ENCODE measurements at places on chromosomes 12 and 14. TPM values are rescaled to one million over a fixed set of nuclear protein-coding genes. Genes with fewer than 3 reads are reported as not detected.

Gene SLC41A2
- 12.5 TPM for total RNA-seq

Gene PTPN21
- 7.6 TPM for total RNA-seq

Gene SPSB2
- total RNA-seq = 10.0 TPM

Gene TPH2
- total RNA-seq = not detected

Gene TRIM9
- total RNA-seq = 4.6 TPM

Gene HOXC13
- total RNA-seq = 3.8 TPM

Gene RHOJ
- total RNA-seq = not detected

DNA sequence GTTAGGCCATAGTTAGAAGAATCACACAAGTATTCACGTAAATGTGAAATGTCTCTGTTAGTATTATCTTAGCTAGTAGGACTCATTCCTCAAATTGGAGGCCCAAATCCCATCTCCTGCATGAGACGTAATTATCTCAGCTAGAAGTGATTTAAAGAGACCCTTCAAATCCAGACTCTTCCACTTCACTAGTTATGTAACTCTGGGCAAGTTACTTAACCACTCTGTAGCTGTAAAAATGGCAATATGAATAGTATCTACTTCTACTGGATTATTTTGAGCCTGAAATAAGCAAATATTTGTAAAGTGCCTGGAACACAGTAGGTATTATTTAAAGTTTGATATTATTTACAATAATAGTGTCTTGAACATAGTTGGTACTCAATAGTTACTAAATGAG is 28.4 kb upstream of the CDKL1 start:
- no peak for DNase-seq

GRCh38 chr14:36091096-36091495 is 85.4 kb downstream of the PTCSC3 start:
- DNase-seq = peak; percentile 19

DNA sequence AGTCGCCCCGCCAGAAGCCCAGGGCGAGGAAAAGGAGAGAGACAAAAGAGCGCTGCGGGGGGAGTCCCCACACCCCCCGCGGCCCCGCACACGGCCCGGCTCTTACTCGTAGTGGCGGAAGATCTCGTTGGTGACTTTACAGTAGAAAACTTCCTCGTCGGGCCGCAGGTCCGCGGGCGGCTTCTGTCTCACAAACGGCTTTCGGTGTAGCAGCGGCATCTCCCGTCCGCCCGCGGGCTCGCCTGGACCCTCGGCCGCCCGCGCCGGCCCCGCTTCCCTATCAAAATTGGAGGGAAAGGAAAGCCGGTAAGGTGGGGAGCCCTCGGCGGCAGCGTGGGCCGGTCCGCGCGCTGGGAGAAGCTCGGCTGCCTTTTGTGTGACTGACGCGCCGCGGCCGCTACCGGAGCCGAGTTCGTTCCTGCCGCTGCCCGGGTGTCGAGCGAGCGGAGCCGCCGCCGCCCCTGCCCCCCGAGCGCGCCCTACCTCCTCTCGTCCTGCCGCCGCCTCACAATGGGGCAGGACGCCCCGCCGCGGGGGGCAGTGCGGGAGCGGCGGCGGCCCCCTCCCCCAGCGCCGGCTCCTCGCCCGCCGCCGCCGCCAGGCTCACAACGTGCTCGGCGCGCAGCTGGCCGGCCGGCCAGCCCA is 652 bp downstream of the BAZ1A start:
- no peak for DNase-seq

- no peak for DNase-seq
These were observed 2.4 kb upstream of the WIF1 start for GRCh38 chr12:65123435-65124063.

DNA sequence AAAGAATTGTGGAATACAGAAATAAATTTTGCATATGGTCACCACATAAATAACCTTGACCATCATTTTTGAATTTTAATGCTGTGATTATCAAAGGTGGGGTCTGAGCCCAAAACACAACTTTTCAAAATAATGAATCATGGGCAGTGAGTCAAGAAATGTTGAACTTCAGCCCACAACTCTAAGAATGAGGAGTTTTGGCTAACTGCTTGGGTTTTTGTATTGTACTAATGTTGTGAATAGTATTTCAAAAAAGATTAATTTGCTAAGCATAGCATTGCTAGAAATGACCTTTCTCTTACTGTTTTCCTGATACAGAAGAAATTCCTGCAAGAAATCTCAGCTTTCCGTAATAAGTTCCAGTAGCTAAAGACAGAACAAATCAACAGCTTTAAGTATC is 24.4 kb upstream of the YARS2 start:
- DNase-seq = no peak

GRCh38 chr12:14930299-14930698 is 8.0 kb downstream of the ERP27 start:
- DNase-seq = no peak

- no peak for DNase-seq
These were observed 17.1 kb downstream of the BCAT1 start for GRCh38 chr12:24931666-24932405.

- peak; percentile 18 for DNase-seq
These were observed 162.8 kb downstream of the SNAPC1 start for GRCh38 chr14:61925043-61925442.

DNA sequence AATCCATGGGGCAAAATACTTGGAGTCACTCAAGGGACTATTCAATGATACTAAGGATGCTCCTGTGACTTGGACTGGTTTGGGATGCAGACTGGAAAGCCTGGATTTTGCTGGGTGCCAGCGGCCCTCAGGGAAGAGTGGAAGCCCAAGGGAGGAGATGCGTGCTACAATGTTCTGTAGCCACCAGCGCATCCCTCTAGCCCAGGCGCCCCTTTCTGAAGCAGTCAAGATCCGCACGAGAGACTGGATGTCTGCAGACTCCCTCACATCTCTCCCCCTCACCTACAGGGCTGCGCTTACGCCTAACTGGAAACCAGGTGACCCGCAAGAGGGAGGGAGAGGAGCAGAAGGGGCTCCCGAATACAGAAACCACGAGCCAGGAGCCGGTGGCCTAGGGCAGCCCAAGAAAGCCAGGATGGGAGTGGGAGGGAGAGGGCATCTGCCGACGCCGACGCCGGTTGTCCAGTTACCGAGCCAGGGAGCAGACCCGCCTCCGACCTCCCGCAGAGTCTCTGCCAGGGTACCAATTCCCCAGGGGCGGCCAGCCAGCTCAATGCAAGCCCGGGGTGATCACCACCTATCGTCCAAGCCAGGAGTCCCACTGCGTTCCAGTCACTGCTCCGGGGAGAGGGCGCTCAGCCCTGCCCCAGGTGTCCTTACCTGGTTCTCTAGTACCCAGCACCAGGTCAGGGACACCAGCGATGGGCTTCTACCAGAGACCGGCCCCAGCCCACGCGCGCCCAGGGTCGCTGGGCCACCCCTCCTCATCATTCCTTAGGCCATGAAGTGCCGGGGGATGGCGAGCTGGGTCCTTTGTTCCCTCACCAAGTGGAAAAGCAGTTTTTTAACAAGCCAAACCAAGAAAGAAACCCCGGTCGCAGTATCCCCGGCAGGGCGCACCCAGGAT is 1.2 kb downstream of the NTN4 start:
- no peak for DNase-seq

DNA sequence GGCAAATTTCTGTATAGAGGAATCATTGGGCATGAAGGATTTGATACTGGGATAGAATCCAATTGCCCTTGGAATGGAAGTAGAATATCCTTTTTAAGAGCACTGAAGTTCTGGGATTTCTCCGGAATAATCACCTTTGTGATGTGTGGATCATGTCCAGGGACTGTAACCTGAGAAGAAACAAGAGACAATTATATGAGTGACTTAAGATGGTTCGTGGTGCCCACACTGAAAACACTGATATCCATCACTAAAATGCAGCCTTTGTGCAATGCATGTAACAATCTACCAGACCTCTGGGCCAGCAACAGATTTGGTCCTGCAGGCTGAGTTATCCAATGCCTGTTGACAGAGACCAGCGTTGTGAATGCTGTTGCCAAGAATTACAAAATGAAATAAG is 48.5 kb downstream of the MDM2 start:
- DNase-seq = no peak

DNA sequence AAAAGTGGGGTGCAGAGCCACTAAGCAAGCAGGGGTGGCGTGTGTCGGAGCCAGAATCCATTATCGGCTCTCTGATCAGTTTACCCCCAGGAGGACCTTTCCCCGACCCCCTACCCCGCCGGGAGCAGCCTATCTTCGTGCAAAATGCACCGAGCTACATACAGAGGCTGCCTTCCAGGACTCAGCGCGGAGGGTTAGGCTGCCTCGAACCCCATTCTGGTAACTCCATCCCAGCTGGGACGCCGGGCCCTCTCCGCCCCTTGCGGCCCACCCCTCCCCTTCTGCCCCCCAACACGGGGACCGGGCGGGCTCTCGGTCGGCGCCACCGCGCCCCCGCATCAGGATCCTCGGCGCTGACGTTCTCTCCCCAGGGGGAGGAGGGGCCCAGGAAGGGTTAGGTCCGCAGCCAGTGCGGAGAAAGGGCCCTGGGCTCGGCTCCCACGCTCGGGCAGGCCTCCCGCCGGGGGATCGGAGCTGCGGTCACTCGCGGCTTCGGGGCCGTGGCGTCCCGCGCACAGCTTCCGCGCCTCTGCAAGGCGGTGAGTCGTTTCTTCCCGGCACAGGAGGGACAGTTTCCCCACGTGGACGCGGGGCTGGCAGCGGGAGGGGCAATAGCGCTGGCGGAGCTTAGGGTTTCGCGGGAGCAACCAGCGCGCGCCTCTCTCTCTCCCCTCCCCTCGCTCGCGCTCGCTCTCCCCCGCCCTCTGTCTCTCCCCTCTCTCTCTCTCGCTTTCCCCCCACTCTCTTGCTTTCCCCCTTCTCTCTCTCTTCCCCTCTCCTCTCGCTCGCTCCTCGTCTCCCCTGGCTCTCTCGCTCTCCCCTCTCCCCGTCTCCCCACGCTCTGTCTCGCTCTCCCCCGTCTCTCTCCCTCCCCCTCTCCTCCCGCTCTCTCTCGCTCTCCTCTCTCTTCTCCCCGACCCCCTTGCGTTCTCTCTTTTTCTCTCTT is 12.5 kb upstream of the MAP3K9 start:
- DNase-seq = no peak

DNA sequence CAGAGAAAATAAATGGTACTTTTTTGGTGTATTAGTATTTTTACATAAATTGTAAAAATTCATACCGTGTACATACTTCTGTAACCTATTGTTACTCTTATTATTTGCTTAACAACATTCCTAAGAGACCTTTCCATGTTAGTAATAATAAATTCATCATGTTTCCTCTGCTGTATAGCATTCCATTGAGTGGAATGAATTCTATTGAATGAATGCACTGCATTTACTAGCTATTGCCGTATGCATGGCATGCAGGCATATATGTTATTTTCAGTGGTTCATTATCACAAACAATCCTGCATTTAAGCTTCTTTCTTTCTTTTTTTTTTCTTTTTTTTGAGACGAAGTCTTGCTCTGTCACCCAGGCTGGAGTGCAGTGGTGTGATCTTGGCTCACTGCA is 137.6 kb upstream of the TBX3 start:
- no peak for DNase-seq

DNA sequence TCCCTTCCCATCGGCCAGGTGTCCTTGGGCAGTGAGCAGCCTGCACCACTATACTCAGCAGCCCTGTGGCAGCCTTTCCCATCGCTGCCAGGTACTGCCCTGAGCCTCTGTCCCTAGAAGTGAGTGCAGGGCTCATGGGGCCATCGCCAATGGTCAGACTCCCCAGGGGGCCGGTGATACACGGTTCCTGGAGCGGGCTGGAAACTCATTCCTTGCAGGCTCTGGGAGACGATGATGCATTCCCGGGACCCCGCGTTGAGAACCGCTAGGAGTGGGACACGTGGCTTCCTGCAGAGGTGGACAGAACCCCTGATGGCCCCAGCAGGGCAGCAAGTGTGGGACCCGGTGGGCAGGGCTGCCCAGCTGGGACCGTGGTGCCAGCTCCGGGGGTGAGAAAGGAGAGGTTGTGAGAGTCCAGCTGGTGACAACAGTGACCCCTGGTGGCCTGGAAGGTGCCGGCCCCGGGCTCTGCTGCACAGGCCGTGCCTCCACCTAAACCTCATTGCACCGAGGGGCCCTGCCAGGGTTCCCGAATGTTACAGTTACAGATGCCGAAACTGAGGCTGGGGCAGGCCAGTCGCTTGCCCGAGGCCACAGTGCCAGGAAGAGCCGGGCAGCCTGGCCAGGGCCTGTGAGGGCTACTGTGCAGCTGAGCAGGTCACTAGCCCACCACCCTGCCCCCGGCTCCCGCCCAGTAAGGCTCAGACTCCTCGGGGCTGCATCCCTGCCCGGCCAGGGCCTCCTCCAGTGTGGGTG is 33.8 kb downstream of the FBRSL1 start:
- no peak for DNase-seq

DNA sequence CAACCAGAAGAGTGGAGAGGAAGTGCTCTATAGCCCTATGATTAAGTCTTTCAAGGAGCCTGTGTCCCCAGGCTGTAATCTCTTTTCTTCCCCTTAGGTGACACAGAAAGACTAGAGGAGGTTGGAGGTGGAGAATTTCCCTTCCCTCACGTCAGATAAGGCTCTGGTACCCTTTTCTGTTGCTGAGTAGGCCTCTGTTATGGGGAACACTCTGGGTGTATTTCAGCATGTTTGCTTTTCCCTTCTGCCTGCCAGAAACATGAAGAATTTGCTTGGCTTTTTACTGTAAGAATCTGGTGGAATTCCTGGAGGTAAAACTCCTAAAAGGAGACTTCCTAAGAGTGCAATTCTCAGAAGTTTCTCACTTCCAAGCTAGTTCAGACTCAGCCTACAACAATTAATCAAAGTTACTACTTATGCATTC is 58.3 kb downstream of the SIX1 start:
- no peak for DNase-seq

DNA sequence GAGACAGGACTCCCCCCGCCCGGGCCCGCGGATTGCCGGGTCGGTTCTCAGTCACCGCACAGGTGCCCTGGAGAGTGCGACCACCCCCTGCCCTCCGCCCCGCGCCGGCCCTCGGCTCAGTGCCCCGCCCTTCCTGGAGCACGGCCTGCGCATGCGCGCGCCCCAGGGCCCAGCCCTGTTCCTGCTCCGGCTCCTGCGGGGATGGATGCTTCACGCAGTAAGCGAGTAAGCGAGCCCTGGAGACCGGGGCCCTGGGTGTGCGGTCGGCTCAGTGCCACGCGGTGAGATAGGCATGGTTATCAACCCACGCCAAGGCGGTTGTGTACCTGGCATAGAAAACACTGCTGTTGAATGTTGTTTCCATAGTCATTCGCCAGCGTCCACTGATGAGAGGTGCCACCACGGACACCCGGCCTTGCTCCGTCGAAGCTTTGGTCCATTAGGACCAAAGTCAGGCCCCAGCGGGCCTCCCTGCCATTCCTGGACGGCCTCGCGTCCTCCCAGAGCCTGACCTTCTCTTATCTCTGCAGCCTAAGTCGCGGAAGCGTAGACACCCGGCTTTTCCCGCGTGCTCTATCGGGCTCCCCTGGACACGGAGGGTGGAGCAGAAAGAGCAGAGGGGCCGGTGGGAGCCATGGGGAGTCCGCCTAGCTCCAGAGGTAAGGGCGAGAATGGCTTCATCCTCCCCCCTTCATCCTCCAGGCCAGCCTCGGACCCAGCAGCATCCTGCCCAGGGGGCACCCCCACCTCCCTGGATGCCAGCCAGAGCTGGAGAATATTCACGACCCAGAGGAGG is 90.6 kb downstream of the PAPOLA start:
- no peak for DNase-seq

DNA sequence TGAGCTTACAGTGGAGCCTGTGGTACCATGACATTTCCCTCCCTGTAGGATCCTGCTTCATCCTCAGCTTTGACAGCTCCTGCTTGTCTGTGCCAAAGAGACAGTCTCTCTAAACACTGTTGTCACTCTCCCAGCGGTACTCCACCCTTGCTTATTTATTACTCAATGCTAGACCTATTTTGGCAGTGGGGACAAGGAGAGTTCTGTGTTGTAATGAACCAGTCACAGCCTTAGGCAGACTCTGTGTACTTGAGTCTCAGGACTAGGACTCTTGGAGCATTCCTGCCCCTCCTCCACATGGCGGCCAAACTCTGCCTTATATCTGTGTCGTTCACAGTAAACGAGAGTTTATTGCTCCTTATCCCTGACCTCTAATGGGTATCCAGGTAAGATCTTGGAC is 70.9 kb downstream of the PIK3C2G start:
- no peak for DNase-seq

Data from HCT116 (cell line).